ENCODE measurements at places on chromosomes 16 and 17. TPM values are rescaled to one million over a fixed set of nuclear protein-coding genes. Genes with fewer than 3 reads are reported as not detected.

The BEAN1 gene
- polyA plus RNA-seq, result 12.4 TPM

The MRPL45 gene
- 63.3 TPM for polyA plus RNA-seq

The ZMYND15 gene
- polyA plus RNA-seq, result 0.52 TPM

The OTOA gene
- polyA plus RNA-seq, result 0.14 TPM

The KIF2B gene
- not detected for polyA plus RNA-seq
